Natural killer cell (primary cell): ENCODE measurements at places on chromosomes 1 and 21.

GRCh38 chr1:78146205-78146771 lies 100.5 kb downstream of the GIPC2 start:
- H3K4me1 ChIP-seq = peaks cover 5% of the 10 kb centered on the region
- no peaks in the 10 kb centered on the region for H3K27me3 ChIP-seq
- H3K4me3 ChIP-seq = no peak overlapping the region
- DNase-seq = no peak

- peaks cover 10% of the 10 kb centered on the region for H3K27me3 ChIP-seq
- H3K4me3 ChIP-seq = peak overlapping the region; percentile 40
- no peak for DNase-seq
- H3K4me1 ChIP-seq = no peaks in the 10 kb centered on the region
- H3K27ac ChIP-seq = peak overlapping the region; percentile 95
These were observed 384.6 kb downstream of the RRAGC start for GRCh38 chr1:38474738-38475623.

- H3K4me3 ChIP-seq = no peak overlapping the region
- H3K36me3 ChIP-seq = no peaks in the 10 kb centered on the region
- no peak overlapping the region for H3K27ac ChIP-seq
- peaks cover 8% of the 10 kb centered on the region for H3K27me3 ChIP-seq
These were observed 209.6 kb downstream of the PBX1 start for GRCh38 chr1:164768619-164769018.

DNA sequence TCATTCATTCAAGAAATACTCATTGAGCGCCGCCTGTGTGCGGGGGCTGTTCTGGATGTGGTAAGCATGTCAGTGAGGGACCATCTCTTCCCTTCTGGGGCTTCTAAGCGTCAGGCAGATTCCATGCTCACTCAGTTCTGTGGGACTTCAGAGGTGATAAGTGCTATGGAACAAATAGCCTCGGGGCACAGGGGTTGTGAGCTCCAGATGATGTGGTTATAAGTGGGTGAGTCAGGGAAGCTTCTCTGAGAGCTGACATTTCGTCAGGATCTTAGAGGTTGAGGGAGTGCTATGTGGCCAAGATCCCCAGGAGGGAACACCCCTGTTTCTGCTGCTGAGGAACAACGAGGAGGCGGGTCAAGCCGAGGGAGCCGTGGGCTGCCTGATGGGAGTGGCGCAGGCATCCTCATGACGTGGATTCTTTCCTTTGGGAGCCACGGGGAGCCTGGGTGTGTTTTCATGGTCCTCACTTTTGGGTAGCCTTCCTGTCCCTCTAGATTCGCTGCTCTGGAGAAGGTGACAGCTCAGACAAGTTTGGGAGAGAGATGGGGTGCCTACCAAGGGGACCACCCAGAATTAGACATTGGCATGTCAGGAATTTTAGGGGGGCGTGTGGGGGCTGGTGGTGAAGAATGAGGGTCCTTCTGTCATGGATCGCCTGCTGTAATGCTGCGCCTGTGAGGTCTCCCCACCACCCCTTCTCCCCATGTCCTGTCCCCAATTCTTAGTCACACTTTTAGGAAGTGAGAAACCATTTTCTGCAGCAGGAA lies 38.5 kb downstream of the HUNK start:
- DNase-seq = no peak
- peaks cover 2% of the 10 kb centered on the region for H3K27me3 ChIP-seq
- no peak overlapping the region for H3K4me3 ChIP-seq
- H3K36me3 ChIP-seq = no peaks in the 10 kb centered on the region
- no peak overlapping the region for H3K27ac ChIP-seq

- no peaks in the 10 kb centered on the region for H3K27me3 ChIP-seq
- no peak overlapping the region for H3K27ac ChIP-seq
- no peaks in the 10 kb centered on the region for H3K4me1 ChIP-seq
These were observed 78.0 kb upstream of the IPO9 start for GRCh38 chr1:201750934-201751333.

DNA sequence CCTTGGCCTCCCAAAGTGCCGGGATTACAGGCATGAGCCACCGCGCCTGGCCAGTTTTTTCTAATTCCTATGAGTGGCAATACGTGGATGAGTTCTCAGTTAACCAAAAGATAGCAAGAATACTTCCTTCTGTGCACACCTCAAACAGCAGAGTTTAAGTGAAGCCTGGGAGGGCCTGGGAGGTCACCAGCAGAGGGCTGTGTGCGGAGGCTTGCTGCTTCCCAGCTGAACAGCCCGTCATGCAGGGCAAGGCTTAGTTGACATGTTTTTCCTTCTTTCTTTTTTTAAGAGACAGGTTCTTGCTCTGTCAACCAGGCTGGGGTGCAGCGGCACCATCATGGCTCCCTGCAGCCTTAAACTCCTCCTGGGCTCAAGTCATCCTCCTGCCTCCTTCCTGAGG lies 17.8 kb downstream of the GNG4 start:
- no peak overlapping the region for H3K4me3 ChIP-seq
- DNase-seq = no peak
- no peak overlapping the region for H3K27ac ChIP-seq

- no peak for DNase-seq
- no peaks in the 10 kb centered on the region for H3K36me3 ChIP-seq
- H3K27ac ChIP-seq = no peak overlapping the region
- no peaks in the 10 kb centered on the region for H3K27me3 ChIP-seq
- H3K4me1 ChIP-seq = no peaks in the 10 kb centered on the region
These were observed 9.3 kb downstream of the HCN3 start for GRCh38 chr1:155286544-155286943.

DNA sequence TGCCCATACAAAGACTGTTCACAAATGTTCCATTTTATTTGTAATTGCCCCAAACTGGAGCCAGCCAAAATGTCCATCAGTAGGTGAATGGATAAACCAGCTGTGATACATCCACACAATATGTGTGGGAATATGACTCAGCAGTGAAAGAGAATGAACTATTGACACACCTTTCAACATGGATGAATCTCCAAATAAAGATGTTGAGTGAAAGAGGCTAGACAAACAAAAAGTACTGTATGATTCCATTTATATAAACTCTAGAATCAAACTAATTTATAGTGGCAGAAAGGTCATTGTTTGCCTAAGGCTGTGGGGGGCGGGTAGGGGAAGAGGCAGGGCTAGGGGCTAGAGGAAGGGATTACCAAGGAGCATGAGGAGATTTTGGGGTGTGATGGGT lies 4.5 kb downstream of the DHCR24 start:
- no peak overlapping the region for H3K4me3 ChIP-seq
- DNase-seq = no peak
- H3K36me3 ChIP-seq = no peaks in the 10 kb centered on the region
- no peak overlapping the region for H3K27ac ChIP-seq
- H3K4me1 ChIP-seq = peaks cover 15% of the 10 kb centered on the region

DNA sequence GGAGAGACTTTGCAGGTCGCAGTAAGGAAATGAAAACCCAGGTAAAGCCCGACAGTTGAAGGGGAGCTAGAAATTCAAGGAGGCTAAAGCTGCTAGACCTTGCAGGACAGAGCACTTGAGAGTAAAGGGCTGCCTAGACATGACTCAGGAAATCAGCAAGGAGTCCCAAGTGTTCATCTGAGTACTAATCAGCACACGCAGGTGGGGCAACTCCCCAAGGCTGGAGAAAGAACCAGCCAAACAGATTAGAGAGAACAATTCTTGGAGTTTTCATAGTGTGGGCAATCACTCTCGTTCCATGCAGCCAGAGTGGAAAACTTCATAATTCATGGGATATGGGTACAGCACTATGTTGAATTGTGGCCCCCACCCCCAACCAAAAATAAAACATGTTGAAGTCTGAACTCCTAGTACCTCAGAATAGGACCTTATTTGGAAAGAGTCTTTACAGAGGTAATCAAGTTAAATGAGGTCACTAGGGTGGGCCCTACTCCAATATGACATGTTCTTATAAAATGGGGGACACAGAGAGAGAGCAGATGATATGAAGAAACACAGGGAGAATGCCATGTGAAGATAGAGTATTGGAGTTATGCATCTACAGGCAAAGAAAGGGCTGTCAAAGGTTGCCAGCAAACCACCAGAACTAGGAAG lies 28.0 kb downstream of the SYDE2 start:
- no peak overlapping the region for H3K27ac ChIP-seq
- no peaks in the 10 kb centered on the region for H3K36me3 ChIP-seq
- no peaks in the 10 kb centered on the region for H3K27me3 ChIP-seq
- H3K4me3 ChIP-seq = no peak overlapping the region
- no peaks in the 10 kb centered on the region for H3K4me1 ChIP-seq

GRCh38 chr1:210587566-210587965 lies 258.9 kb downstream of the HHAT start:
- H3K27ac ChIP-seq = no peak overlapping the region
- no peaks in the 10 kb centered on the region for H3K27me3 ChIP-seq
- H3K36me3 ChIP-seq = no peaks in the 10 kb centered on the region
- H3K4me1 ChIP-seq = no peaks in the 10 kb centered on the region

DNA sequence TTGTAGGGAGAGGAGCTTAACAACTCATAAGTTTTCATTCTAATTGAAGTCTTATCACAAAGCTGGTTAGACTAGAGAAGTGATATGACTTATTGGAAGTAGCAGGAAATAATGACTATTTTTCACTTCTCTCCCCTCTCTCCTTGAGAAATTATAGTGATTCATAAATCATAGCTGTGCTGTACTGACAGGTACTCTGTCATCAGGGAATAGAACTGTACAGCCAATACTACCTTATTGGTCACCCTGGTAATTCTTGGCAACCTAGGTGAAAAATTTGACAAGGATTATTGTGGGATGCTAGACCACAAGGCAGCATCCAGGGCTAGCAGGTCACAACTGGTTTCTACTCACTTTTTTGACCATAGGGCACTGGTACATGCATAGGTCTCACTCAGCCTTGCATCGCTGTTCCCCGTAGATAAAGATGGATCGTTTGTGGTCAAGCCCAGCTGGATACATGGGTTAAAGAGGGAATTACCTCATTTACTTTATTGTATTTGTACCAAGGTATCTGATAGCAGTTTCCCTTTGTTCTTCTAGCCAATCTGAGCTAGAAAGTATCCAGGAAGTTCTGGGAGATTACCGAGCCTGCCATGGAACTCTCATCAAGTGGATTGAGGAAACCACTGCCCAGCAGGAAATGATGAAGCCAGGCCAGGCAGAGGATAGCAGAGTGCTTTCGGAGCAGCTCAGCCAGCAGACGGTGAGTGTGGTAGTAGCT lies 113.6 kb downstream of the MACF1 start:
- H3K36me3 ChIP-seq = peaks cover 94% of the 10 kb centered on the region
- no peak for DNase-seq
- H3K27me3 ChIP-seq = no peaks in the 10 kb centered on the region
- no peaks in the 10 kb centered on the region for H3K4me1 ChIP-seq

DNA sequence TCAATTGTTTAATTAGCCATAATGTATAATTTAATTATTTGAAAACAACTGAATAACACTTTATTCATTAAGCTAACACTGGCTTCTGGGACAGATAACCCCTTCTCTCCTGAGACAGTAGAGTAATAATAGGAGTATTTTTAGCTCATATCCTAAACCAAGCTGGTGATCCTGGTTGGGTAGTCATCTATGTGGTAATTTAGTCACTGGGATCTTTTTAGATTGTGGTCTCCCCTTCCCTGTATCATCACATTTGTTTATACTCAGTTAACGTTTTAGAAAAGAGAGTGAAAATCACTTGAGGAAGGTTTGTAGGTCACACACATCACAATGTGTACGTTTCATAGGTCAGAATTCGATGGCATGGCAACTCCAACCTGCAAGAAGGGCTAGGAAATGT lies 1356.6 kb upstream of the ADGRL2 start:
- H3K27me3 ChIP-seq = no peaks in the 10 kb centered on the region
- no peak for DNase-seq
- no peak overlapping the region for H3K4me3 ChIP-seq
- H3K4me1 ChIP-seq = no peaks in the 10 kb centered on the region

GRCh38 chr1:164154622-164155021 lies 404.4 kb upstream of the PBX1 start:
- H3K4me3 ChIP-seq = no peak overlapping the region
- no peak overlapping the region for H3K27ac ChIP-seq
- H3K27me3 ChIP-seq = no peaks in the 10 kb centered on the region
- no peaks in the 10 kb centered on the region for H3K4me1 ChIP-seq
- no peak for DNase-seq
